ENCODE measurements at places on chromosomes 3 and 15.

- DNase-seq: no peak
These were observed 113.8 kb upstream of the RAD18 start for GRCh38 chr3:9077029-9077428.

DNA sequence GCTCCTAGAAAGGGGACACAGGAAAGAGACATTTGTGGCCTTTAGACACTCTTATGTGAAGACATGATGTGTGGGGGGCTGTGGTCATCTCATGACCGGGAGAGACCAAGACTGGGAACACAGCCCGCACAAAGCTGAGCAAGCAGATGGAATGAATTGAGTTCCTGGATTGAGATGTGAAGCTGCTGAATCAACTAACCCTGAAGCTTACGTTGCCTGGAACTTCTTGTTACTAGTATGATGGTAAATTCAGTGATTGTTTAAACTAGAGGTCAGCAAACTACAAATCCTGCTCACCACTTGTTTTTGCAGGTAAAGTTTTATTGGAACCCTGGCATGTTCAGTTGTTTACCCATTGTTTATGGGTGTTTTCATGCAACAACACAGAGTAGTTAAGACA lies 83.4 kb upstream of the BHLHE40 start:
- DNase-seq: peak; percentile 28

DNA sequence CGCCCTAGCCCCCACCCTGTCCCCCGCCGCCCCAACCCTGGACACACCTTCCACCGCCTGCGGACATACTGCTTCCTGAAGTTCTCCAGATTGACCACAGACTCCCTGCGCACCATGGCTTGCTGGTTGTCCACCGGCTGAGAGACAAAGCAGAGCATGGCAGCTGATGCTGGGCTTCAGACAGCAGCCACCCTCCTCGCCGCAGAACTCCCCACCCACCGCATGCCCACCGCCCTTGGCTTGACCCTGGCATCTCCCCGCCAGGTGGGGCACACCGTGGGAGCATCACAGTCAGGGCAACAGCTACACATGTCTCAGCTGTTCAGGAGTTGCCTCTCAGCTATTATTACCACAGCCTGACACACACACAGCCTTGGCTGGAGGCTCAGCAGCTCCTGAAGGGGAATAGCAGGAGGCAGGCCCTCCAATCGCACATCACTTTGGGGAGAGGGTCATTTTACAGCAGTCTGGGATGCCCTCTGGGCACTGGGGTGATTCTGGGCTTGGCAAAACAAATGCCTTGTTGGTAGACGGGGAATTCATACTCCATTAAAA lies 78.4 kb upstream of the HERC1 start:
- DNase-seq: no peak

DNA sequence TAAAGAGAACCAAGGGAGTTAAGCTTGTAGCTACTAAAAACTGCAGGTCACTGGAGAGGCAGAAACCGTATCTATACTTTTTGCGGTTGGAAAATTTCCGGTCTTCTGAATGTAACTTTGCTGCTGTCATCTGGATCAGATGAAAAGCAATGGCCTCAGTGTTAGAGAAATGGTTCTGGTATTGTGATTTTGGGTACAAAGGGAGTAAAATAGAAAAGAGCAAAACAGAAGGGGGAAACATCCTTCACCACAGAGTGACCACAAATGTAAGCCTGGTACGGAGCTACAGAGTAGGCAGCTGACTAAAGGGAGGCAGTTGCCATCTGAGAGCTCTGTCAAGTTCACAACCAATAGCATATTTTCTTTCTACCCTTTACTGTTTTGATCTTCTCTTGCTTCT lies 5.6 kb downstream of the CD96 start:
- DNase-seq: no peak

DNA sequence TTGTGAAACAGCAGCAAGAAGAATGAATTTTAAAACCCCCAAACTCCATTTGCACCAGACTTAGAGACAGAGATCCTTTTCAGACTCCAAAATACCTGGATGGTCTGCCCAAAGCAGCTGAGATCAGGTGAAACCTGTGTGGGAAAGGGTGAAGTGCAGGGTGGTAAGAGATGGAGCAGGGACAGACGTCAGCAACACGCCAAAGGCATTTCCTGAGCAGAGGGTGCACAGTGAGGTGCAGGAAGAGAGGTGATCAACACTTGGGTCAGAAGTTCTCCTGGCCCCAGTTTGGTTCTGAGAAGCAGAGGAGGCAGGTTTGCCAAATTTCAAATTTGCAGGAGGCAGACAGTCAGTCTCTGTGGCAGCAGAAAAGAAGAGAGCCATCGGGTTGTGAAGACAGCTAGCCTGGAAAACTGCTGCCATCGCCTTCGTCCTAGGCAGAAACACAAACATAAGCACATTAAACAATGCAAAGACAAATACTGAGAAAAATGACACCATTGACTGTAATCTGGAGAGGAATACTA lies 9.8 kb downstream of the CCR4 start:
- no peak for DNase-seq

DNA sequence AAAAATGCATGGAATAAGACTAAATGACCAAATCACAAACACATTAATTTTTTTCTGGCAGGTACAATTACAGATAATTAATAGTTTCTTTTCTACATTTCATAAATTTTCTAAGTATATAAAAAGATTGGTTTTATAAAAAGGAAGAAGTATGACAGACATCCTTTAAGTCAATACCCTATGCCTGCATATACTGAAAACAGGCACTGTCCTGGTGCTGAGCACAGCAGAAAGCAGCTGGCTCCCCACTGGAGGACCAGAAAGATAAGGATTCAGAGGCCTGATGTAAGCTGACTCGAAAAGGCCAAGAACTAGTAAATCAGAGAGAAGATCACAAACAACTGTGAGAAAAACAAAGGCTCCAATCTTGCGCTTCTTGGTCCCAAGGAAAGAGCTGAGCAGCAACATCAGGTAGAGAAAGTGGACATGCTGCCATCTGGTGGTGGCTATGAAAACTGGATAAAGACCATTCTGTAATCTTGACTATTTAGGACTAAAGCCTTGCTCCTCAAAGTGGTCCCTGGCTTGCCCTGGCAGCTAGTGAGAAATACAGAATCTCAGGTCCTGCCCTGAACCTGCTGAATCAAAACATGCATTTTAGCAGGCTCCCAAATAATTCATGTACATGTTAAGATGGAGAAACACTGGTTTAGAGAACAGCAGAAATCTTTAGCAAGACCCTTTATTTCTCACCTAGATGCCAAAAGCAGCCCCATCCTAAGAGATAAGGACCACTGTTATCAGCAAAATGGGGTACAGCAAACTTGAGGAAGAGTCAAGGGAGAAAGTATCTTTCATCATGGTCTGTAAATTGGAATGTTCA lies 76.0 kb downstream of the TRANK1 start:
- DNase-seq: peak; percentile 57

- no peak for DNase-seq
These were observed 40.2 kb downstream of the GJD2 start for GRCh38 chr15:34714476-34715121.

- no peak for DNase-seq
These were observed 5.5 kb upstream of the EHD4 start for GRCh38 chr15:41977757-41978383.

DNA sequence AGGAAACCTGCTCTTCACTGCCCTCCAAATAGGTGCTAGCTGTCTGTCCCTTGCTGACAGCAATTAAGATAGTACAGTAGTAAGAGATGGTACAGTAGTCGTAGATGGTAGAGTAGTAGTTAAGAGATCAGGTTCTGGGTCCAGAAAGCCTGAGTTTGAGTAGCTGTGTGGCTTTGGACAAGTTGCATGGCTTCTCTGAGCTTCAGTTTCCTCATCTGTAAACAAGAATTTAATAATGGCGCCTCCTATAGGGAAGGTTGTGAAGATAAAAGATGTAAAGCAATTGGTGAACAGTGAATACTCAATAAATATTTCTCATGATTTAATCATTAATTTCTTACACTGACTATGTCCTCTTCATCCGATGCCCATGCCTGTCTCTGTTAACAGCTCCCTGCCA lies 86.9 kb upstream of the BCL6 start:
- DNase-seq: no peak

DNA sequence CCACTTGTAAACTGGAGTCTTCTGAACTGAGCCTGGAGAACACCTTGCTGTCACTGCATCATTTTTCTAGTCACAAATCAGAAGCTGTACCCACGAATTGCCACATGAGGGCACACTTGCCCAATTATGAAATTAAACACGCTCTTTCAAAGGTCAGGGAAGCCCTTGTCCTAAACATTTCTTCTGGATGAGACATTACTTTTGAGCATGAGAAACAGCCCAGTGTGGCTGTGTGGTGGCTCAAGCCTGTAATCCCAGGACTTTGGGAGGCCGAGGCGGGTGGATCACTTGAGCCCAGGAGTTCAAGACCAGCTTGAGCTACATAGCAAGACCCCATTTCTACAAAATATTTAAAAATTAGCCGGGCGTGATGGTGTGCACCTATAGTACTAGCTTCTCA lies 27.5 kb upstream of the CFAP161 start:
- peak; percentile 65 for DNase-seq

GRCh38 chr3:134212967-134213665 lies 37.5 kb downstream of the RYK start:
- peak; percentile 56 for DNase-seq

GRCh38 chr3:69204315-69204957 lies 82.0 kb upstream of the LMOD3 start:
- no peak for DNase-seq

- DNase-seq: no peak
These were observed 157.9 kb downstream of the FOXP1 start for GRCh38 chr3:71425491-71426071.

DNA sequence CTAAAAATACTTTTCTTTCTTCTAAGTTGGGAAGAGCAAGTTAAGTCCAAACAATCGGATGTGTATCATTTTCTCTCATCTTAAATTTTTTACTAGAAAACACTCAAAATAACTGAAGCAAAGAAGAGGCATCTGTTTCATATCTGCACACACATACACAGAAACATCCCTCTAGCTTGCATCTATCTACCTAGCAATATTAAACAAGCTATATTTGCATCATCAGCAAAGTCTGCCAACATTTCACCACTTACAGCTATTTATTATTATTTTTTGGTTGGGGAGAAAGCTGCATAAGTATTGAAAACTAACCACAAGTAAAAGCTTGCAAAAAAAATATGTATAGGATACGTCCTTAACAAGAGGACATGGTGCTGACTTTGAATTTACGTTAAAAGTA lies 1.9 kb downstream of the GOLIM4 start:
- no peak for DNase-seq

DNA sequence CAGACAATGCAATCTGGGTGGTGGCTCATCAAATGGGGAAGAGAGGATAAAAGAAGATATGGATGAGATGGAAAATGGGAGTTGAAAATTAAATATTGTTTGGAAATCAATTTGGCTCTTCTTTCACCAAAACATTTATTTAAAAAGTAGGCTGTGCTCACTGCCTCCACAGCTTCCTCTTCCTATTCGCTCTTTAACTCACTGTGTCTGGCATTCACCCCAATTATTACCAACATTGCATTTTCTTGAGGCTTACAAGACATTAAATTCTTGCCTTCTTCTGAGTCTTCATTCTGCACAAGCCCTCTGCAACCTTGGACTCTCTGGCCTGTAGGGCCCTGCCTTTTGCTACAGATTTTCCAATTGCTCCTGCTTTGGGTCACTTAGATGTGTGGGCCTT lies 52.9 kb upstream of the TSPAN3 start:
- no peak for DNase-seq

DNA sequence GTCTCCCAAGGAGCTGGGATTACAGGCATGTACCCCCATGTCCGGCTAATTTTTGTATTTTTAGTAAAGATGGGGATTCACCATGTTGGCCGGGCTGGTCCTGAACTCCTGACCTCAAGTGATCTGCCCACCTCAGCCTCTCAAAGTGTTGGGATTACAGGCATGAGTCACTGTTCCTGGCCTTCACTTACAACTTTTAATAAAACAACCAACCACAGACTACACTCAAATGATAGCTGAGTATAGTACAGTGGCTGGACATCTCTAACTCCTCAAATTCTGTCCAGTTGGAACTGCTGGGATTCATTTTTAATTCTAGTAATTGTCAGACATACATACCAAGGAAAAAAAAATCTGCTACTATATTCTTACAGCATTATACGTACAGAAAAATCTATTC lies 71.0 kb downstream of the PBRM1 start:
- DNase-seq: no peak

DNA sequence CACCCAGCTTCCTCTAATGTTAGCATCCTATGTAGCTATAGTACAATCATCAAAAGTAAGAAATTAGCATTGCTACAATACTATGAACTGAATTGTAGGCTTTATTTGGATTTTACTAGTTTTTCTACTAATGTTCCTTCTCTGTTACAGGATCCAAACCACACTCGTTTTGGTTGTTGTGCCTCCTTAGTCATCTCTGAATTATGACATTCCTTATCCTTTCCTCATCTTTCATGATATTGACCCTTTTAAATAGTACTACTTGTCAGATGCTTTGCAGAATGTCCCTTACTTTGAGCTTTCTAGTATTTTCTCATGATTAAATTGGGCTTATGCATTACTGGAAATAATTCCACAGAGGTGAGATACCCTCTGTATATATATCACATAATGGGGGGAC lies 265.4 kb downstream of the VPS13C start:
- peak; percentile 35 for DNase-seq

GRCh38 chr15:55742927-55743728 lies at the start of gene PRTG:
PRTG (minus strand) TSS chr15:55743152; CDS start chr15:55742931, 221 bp downstream.
- DNase-seq: peak; percentile 52

DNA sequence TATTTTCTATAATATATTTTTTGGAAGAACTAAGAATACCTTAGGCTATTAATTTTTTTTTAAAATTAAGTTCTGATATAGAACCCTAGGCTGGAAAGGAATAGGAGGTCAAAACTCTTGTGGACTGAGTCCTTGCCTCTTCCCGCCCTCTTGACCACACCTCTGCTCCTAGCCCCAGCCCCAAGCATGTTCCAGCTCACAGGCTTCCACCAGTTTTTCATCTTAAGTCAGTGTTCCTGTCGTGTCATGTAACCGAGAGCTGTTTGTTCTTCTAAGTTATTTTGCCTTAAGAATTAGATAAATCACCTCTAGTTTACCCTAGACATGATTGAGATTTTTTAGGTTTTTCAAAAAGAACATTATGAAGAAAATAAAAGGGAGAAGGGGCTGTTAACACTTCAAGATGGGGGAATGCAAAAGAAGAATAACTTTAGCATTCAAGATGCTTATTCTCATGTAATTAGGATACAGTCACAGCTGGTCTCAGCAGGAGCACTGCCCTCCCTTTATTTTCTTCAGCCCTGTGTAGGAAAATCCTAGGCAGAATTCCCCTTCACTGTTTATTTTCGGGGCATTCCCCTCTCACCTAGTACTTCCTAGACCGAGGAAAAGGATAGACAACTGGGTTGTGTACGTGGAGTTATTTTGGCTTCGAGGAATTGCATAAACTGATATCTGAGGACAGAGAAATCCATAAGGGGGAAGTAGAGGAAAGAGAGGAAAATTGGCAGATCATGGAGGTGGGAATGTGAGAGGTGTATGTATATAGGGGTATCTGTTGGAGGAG lies 110.2 kb downstream of the CMSS1 start:
- no peak for DNase-seq

DNA sequence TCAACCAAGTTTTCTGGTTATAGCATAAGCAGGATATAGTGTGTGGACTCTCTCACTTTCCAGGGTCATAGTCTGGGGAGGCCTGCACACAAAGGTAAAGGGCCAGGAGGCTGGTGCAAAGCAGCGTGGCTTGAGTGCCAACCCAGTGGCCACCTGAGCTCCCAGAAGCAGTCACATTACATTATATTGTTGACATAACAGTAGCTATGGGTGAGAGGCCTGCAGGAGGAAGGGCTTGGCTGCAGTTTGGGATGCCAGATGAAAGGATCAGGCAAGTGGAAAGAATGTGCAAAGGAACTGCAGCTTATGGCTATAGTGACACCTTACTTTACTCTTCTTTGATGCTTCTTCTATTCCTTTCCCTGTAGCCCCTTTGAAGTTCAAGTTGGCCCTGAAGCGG lies 96.5 kb downstream of the FLNB start:
- no peak for DNase-seq

Measured in fibroblast of the conjunctiva (primary cell).